ENCODE measurements at places on chromosomes 5 and 9.
A peak's percentile ranks its signal among the peaks of the same experiment; 100 is the strongest.

- DNase-seq: no peak
Measured at GRCh38 chr5:130773813-130774212, 391.2 kb downstream of the HINT1 start.

DNA sequence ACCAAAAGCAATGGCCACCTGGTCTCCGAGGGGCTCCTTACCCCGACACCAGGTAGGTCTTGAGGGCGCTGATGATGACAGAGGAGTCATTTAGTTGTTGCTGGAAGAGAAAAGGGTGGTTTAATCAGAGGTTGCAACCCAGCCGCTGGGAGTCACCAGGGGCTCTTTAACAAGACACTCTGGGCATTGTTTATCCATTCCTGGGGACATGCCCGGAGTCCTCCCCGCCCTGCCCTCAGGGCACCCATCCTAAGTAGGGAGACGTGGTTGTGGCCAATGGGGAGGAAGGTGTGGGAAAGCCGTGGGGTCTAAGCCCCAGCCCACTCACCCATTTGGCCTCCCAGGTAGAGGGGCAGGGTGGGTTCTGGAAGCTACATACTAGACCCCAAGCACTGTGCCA, 3.1 kb downstream of the PTGES2 start:
- DNase-seq: no peak

GRCh38 chr5:6822556-6823343, 109.5 kb downstream of the TENT4A start:
- DNase-seq: no peak

DNA sequence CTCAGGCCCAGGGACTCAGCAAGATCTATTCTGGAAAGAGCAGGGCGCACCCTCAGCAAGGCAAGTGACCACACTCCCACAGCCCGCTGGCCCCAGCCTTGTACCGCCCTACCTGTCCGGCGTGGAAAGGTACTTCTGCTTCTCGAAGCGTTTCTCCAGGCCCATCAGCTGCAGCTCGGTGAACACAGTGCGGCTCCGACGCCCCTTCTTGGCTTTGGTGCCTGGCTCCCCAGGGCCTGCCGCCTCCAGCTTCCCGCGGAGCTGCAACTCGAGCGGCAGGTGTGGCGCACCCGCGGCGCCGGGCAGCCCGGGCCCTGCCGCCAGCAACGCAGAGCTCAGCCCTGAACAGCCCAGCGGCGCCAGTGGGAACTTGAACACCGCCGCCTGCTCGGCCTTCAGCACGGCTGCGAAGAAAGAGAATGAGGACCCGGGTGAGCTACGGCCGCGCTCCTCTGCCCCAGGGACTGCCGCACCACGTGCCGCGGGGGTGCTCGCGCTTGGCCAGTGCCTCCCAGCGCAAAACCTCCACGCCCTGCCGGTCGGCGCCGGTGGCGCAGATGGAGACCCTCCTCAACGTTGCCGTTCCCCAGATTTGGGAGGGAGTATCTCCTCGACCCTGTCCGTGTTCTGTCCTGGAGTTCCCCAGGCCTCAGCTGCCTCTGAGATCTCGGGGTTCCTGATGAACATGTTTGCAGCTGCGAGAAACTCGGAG, 2.2 kb downstream of the BARX1 start:
- no peak for DNase-seq

DNA sequence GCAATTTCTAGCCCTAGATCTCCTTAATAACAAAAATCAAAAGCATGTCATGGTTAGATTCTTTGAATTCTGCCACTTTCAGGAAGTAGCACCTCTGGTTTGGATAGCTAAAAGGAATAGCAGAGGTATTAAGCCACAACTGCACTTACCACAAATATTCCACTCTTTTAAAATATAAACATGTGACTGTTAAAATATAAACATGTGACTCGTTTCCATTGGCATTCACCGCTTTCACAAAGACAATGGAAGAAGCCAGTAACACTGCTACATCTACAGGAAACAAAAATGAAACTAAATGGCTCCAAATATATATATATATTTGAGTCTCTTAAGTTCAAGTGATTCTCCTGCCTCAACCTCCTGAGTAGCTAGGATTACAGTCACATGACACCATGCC, 222.9 kb downstream of the ARL15 start:
- DNase-seq: no peak

- peak; percentile 82 for DNase-seq
Measured at GRCh38 chr5:62306323-62306895, 403 bp downstream of the KIF2A start.

- DNase-seq: no peak
Measured at GRCh38 chr5:153159616-153160015, 330.9 kb upstream of the GRIA1 start.

DNA sequence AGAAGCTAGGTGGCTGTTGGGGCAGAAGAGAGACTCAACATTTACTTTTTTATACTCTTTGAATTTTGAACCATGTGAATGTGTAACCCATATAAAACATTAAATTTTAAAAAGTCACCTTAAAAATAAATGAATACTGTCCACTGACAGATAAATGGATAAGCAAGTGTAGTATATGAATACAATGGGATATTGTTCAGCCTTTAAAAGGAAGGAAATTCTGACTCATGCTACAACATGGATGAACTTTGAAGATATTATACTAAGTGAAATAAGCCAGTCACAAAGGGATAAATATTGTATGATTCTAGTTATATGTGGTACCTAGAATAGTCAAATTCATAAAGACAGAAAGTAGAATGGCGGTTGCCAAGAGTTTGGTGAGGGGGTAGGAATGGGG, 113.9 kb downstream of the TMEM174 start:
- DNase-seq: no peak

GRCh38 chr5:81530919-81531318, 137.0 kb upstream of the ACOT12 start:
- no peak for DNase-seq

DNA sequence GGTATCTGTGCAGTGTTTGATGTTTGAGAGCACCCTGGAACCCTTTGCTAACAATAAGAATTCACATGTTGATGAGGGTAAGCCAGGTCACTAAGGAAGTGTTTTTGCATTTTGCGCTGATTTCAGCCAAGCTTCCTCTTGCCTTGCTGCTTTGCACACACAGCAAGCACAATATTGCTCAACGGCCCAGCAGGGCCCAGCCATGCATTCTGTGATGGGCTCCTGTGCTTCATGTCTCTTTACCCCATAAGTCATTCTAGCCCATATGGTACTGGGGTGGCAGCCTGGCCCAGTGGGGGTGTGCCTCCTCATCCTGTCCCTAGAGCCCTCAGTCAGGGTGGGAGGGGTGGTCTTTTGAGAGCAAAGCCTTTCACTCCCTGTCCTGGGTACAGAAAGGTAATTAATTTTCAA, 481.3 kb downstream of the GADD45G start:
- no peak for DNase-seq

GRCh38 chr5:141691286-141691866, 9.3 kb upstream of the ARAP3 start:
- no peak for DNase-seq

DNA sequence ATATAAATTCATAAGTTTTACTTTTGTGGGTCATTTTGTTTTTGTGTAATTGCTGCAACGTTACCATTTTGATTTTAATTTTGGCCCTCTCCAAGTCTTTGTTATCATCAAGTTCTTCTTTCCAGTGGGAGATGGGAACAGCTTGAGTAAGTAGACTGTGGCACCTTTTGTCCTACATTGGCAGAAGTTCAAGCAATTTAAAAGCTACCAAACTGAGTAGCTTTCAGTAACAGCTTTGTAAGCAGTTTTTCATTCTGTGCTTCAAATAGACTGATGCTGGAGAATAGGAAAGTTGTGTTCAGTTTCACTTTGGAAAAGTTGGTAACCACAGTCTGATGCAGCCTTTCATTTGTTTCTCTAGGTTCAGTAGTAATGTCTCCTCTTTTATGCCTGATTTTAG, 47.8 kb upstream of the TMED7 start:
- DNase-seq: no peak

GRCh38 chr5:18745042-18745987, 1111.1 kb downstream of the TAF11L14 start:
- no peak for DNase-seq

GRCh38 chr5:136703706-136704105, 338.4 kb upstream of the TRPC7 start:
- no peak for DNase-seq

DNA sequence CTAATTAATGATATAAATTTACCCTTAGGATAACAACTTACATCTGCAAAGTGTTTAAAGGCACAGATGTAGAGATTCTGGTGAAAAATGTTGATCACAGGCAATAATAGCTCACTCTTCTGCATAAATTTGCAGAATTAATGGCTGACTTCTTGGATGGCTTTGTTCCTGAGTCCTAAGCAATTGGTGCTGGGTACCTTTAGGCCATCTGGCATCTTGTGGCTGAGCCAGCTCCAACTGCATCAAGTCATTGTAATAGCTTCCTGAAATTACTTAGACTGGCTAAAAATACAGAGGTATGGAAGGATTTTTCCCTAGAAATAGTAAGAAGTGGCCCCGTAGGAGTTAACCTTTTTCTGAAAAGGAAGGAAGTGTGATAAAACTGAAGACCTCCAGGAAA, 118.3 kb upstream of the MINAR2 start:
- no peak for DNase-seq

GRCh38 chr9:121798941-121799340, 147.5 kb downstream of the DAB2IP start:
- DNase-seq: no peak

DNA sequence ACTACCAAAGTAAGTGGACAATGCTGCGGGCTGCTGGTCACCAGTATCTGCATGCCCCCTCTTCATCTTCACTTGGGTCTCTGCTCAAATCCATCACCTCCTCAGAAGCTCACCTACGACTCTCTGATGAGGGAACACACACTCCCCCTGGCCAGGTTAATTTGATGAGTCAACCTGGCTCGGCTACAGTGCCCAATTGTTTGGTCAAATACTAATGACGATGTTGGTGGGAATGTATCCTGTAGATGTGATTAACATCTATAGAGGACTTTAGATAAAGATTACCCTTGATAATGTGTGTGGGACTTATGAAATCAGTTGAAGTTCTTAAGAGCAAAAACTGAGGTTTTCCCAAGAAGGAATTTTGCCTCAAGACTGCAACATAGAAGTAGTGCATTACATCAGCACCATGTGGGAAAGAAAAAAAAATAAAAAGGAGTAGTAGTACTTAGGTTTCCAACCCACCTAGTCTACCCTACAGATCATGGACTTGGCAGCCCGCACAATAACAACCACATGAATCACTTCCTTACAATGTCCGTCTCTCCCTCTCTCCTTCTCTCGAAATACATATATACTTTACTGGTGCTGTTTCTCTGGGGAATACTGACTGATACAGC, 467.3 kb downstream of the DNAH5 start:
- no peak for DNase-seq

- no peak for DNase-seq
Measured at GRCh38 chr9:131543141-131543540, 2.2 kb upstream of the PRRT1B start.

DNA sequence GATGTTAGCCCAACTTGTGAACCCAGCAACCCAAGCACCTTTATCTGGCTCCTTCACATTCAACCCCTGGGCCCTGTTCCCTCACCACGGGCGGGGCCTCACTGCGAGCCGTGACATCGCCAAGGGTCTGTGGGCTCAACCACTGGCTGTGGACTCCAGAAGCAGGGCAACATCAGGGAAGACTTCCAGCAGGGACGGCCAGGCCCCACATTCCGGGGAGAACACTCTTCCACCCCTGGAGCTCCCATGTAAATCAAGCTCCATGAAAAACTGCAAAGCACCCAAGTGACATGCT, 175.3 kb downstream of the ERCC6L2 start:
- no peak for DNase-seq

- no peak for DNase-seq
Measured at GRCh38 chr5:34487956-34488355, 168.2 kb upstream of the RAI14 start.

- no peak for DNase-seq
Measured at GRCh38 chr5:133273661-133274596, 222.1 kb downstream of the HSPA4 start.

DNA sequence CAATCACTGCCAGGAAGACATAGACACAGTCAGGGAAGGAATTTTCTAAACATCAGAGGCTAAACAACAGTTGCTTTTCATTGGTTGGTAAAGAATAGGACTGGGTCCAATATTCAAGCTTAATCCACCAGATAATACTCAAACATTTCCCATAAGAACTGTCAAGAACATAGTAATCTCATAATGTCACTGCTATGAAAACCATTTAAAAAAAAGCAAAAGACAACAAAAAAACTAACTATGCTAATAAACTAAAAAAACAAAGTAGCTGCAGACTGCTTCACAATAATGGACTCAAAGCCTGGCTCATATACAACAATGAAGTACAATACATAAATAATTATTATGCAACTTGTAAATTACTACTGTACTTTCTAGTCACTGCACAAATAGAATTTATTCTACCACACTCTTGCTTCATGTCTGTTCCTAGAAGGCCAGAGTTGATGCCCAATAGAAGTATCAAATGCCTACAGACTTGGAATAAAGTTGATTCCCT, 148.7 kb downstream of the MLLT3 start:
- DNase-seq: no peak

GRCh38 chr5:78603636-78604175, 44.9 kb downstream of the LHFPL2 start:
- DNase-seq: no peak

GRCh38 chr9:104784098-104784497, 20.2 kb downstream of the NIPSNAP3B start:
- no peak for DNase-seq

DNA sequence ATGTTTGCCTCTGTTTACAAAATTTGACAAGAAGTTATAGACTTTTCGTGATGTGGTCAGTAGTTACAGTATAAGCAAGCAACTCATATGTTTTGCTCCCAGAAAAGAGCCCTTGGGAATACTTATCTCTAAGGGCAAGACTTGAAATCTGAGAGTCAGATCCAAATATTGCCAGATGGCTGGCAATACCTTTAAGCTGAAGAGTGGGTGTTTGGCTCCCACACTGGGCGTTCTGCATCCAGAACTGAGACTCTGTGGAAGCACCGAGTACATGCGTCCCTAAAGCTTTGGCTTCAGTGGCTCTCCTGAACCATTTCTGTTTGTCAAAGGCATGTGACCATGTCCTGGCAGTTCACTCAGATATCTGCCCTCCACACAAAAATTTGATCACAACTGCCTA, 194.1 kb downstream of the DCP2 start:
- no peak for DNase-seq

GRCh38 chr9:106928350-106928749, 65.4 kb downstream of the ZNF462 start:
- DNase-seq: no peak

Measured in NCI-H1436 (cell line).